ENCODE measurements at places on chromosomes 12 and 14. TPM values are rescaled to one million over a fixed set of nuclear protein-coding genes. Genes with fewer than 3 reads are reported as not detected.

HSPB8 gene
- polyA plus RNA-seq = 34.3 TPM

AEBP2 gene
- polyA plus RNA-seq = 18.8 TPM

PLEKHG7 gene
- polyA plus RNA-seq = 0.05 TPM

INHBE gene
- 10.8 TPM for polyA plus RNA-seq

GRCh38 chr14:54629183-54629582, 62.3 kb downstream of the SAMD4A start:
- no peak for DNase-seq

- no peak for DNase-seq
These were observed 2.7 kb downstream of the GPX2 start for GRCh38 chr14:64939817-64940190.

GRCh38 chr14:60222820-60223219, 26.2 kb upstream of the PPM1A start:
- DNase-seq = no peak

GRCh38 chr14:81141426-81141825, 79.3 kb downstream of the GTF2A1 start:
- no peak for DNase-seq

DNA sequence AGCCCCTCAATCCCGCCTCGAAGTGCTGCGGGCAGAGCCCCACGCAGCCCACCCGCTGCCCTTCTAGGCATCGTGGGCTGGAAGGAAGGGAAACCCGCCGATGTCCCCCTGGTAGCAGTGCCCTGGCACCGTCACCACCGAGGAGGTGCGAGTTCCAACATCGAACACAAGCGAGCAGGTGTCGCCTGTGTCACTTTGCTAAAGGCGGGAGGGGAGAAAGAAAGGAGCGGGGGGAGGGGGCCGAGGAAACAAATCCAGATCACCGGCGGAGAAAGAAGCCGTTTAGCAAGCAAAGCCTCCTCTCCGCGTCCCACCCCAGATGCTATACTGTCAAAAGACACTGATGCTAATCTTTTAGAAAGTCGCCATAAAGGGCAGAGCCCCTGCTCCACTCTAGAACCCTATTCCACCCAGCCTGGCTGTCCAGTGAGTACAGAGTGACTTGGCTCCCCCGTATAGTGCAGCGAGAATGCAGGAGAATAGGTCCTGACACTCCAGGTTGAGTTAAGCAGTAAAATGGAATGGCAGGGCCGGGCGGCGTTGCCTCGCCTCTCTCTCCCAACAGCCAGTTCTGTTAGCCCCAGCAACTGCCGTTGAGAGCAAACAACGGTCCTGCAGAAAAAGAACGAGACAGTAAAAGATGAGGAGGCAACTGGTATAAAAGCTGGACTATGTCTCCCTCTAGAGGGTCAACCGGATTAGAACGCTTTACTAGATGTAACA, 67.9 kb upstream of the USP15 start:
- peak; percentile 34 for DNase-seq

DNA sequence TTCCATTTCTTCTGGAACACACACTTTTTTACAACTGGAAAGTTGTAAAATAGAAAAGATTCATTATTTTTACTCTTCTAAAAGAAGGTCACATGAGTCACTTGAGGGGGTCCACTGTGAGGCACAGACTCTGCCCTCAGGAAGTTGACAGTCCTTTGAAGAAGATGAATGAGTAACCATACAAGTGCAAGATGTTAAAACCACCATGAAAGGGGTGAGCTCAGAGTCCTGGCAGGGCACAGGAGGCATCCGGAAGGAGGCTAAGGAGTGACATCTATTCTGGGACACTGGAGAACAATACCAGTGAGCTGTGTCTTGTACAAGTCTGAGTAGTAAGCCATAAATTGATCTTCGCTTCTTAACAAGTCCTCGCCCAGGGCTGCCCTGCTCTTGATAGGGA, 126.0 kb upstream of the FRMD6 start:
- no peak for DNase-seq

- peak; percentile 60 for DNase-seq
These were observed 72.8 kb downstream of the GALNT4 start for GRCh38 chr12:89451841-89452251.

DNA sequence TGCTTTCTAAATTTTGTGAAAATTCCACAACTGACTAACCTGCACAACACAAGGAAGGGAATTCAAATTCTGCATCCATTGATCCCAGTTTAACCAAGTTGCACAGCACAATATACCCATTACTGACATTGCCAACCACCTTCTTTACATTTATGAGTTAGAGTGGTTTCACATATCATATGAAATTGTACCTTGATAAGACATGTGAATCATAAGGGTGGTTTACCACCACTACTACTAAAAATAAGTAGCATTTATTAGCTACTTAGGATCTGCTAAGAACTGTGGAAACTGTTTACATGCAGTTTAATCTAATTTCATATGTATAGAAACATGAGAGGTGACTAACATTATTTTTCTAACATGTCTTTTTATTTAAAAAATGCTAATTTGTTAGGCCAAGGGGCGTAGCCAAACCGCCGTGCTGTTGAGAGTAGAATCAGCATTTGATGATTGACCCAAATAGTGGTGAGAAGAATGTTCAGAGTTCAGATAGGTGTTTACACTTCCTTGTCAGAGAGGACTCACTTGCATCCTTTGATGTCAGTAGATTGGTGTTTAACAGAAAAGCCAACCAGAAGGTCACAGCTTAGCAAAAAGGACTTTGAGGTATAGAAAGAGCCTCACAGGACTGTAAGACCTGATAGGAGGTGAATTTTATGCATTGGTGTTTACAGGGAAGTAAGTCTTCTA, 56.2 kb downstream of the LRFN5 start:
- no peak for DNase-seq

DNA sequence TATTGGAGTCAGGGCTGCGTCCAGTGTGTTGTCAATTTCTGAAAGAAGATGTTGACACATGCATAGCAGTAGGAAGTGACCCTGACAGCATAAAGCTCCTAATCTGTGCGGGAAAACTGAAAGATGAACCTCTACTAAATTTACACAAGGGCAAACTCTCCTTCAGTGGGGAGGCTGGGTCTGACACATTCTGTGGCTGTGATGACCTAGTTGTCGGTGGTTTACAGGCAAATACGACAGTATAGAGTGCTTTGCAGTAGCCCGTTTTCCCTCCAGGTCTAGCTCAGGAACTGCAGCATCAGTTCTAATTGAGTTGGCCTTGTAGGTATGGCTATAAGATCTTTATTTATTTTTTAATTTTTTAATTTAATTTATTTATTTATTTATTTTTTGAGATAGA, 14.8 kb upstream of the GABARAPL1 start:
- DNase-seq = no peak

DNA sequence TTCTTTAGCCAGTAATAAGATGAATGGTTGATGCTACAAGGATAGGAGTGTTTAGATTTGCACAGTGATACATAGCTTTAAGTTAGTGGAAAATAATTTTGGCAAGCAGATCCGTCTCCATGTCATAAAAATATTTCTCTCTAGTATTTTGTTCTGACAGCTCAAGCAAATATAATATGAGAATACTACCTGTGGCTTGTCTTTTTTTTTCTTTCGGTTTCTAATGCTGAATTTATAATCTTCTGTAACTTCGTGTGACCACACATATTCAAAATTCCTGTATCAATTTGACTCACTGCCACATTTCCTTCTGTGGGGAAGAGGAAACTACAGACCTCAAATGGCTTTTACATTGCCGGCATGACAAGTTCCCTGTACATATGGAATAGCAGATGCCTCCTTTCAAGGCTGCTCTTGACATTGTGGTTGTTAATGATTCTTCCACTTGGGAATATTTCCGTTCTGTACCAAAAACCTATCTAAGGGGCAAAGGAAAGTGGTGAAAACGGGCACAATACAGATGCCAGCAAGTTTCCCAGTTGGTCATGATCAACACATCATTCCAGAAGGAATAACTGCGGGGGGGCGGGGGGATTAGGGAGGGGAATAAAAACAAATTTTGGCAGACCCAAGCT, 103.6 kb upstream of the CCDC91 start:
- DNase-seq = no peak

GRCh38 chr12:43579206-43579605, 27.2 kb upstream of the ADAMTS20 start:
- no peak for DNase-seq

GRCh38 chr12:4274396-4275015, 944 bp downstream of the CCND2 start:
- no peak for DNase-seq

DNA sequence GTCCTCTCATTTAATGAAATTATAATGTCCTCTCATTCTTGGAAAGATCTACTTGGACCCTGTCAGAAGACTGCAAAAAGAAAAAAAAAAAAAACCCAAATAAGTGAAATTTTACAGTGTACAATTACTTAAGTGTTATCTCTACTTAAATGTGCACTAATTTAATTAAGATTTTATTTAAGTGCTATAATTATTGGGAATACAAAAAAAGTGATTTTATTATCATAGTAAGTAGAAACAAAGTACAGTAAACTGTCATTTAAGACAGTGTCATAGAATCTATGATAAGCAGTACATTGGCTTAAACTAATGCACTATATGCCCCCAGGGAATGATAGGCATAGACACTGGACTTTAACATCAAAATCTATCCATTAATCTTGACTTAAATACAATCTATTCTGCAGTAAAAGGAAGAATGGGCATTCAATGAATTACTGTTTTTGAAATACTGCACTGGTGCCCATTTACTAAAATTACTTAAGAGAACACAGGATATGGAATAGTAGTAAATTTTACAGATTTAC, 23.3 kb downstream of the INSM2 start:
- DNase-seq = no peak

DNA sequence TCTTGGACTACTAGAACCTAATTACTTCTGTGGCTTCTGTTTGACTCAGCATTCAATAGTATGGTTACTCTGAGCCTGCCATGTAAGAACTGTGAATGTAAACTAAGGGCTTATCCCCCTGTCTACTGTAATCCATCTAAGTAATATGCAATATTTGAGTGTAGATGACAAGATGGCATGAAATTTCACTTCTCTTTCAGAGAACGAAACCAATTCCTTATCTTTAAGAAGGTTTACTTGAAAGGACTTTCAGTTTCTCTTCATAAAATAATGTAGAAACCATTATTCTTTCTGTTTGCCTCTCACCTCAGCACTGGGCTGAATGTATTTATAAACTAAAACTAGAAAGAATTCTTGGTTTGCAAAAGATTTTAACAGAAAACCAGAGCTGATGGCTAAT, 60.4 kb upstream of the ARID2 start:
- DNase-seq = no peak

DNA sequence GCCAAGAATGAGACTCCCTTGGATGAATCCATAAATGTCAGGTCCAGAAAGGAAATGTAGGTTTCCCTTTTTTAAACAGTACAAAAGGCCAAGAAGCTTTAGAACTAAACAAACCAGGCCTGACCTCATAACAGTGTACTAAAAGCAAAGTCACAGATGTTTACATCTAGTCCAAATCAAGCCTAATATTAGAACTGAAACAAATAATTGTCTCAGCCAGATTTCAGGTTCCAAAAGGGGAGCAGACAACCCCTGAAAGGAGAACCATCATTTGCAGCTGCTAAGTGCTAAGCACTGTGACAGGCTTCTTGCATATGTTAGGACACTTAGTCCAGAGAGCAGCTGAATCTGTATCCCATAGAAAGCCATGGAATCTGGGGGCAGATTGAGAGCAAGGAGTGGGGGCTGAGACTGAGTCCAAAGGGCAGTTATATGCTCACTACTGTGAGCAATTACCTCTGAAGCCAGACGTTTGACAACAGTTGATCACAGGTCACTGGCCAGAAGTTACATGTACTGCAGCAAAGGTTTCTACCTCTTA, 90.1 kb downstream of the STXBP6 start:
- no peak for DNase-seq

- DNase-seq = no peak
These were observed 263.5 kb downstream of the RPAP3 start for GRCh38 chr12:47442310-47442709.

DNA sequence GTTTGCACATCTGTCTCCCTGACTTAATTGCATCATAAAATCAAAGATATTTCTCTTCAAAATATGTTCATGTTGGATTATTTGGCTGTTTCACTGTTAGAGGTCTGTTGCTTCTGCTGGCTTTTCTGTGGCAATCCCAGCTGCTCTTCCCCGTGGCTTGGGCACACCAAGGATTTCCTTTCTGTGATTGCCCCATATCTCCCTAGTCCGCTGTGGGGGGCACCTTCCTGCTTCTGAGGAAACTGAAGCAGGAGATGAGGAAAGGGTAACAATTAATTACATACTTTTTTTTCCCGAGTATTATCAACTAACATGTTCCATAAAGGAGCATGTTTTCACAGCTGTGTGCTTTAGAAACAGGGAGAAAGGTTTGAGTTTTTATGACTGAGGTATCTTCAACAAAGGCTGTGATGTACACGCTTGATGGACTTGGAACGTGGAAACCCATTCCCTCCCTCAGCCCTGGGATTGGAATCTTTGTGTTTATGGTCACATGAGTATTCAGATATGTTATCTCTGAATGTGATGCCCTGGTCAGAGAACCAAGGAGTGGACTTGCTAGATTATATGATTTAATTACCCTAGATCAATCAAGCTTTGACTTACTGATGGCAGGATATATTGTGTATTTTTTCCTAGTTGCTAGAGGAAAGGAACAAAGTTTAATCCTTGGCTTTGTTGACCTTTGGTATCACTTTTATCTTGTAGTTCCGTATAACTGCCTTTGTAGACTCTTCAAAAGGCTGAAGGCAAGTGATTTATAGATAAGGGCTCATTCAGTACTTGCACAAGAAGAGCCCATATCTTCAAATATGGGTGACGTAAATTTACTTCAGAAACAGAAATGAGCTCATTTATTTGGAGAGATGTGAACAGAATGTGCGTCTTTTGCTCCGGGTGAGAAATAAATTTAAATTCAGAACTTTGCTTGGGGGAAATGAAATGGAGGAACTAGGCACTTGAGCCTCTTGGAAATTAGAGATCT, 46.7 kb downstream of the BORCS5 start:
- no peak for DNase-seq

- no peak for DNase-seq
These were observed 1.4 kb upstream of the JAG2 start for GRCh38 chr14:105169776-105170655.

GRCh38 chr12:54372113-54372806, 8.0 kb upstream of the GPR84 start:
- DNase-seq = no peak

- no peak for DNase-seq
These were observed 4.8 kb upstream of the NINJ2 start for GRCh38 chr12:668090-668481.

Data from AG04450 (cell line).